ENCODE measurements at places on chromosomes 6 and 20. TPM values are rescaled to one million over a fixed set of nuclear protein-coding genes. Genes with fewer than 3 reads are reported as not detected.

C4B gene
- 88.6 TPM for total RNA-seq

GRCh38 chr6:125717120-125717731, 32.2 kb upstream of the HEY2 start:
- no peak for DNase-seq

DNA sequence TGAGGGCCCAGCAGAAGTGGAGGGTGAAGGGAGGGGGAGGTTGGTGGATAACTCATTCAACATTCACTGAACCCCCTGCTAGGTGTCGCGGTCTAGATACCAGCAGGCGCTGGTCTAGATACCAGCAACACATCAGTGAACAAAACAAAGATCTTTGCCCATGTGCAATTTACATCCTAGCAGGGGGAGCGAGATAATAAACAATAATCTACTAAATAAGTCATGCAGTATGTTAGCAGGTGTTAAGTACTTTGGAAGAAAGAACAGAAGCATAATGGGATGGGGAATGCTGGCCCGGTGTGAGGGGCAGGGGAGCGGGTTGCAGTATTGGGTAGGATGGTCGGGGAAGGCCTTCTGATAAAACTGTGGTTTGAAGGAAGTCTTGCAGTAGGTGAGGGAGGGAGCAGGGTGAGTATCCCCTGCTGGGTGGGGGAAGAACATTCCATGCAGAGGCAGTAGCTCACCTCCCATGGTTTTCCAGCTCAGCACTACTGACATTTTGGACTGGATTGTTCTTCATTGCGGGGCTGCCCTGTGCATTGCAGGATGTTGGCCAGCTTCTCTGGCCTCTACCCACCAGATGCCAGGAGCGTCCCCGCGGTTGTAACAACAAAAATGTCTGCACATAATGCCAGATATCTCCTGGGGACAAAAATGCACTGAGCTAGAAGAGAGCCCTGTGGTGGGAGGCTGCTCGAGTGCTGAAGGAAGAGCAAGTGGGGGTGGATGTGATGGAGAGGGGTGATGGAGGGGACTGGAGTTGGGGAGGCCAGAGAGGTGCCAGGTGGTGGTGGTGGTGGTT, 117.3 kb downstream of the TOX2 start:
- DNase-seq, result no peak

DNA sequence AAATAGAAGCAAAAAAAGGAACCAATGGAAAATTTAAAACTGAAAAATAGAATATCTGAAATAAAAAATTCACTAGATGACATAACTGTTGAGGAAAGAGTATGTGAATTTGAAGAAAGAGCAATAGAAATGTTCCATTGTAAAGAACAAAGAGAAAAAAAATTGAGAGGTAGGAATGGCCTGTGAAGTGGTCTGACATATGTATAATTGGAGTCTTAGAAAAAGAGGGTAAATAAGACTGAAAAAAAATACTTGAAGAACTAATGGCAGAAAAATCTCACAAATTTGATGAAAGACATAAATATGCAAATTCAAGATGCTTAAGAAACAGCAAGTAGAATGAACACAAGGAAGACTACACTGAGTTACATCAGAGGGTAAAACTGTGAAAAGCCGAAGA, 93.4 kb downstream of the QKI start:
- no peak for DNase-seq

CST2 gene
- not detected for total RNA-seq

- peak; percentile 86 for DNase-seq
Measured at GRCh38 chr20:63708301-63709148, 686 bp downstream of the ZGPAT start.

TRAPPC3L gene
- 1.3 TPM for total RNA-seq

DNA sequence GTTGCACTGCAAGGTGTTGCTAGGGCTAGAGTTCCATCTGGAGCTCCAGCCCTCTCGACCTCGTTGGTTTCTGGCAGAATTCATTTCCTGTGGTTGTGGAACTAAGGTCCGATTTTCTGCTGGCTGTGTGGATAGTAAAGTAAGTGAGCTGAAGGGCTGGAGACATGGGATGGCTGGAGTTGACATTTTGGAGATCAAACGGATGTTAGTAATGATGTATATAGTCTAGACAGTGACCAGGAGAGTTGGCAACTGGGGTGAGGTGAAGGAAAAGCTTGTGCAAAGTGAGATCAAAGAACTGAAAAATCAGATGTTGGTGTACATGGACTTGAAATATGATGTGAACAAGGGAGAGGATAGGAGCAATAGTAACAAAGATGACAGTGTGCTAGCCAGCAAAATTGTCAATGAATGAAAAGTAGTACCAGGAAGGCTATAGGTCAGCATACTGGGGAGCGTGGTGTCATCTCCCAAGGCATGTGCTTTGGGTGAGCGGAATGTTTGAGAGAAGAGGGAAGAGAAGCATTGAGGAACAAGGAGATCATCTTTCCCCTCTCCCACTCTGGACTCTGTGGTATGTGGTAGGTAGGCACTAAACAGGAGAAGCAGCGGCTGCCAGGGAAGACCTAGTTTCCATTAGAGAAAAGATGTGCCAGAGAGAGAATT, 7.8 kb downstream of the QRSL1 start:
- DNase-seq, result no peak

PPIL1 gene
- total RNA-seq, result 14.1 TPM

NOL7 gene
- total RNA-seq, result 61.8 TPM

DEFB119 gene
- total RNA-seq, result not detected

DNA sequence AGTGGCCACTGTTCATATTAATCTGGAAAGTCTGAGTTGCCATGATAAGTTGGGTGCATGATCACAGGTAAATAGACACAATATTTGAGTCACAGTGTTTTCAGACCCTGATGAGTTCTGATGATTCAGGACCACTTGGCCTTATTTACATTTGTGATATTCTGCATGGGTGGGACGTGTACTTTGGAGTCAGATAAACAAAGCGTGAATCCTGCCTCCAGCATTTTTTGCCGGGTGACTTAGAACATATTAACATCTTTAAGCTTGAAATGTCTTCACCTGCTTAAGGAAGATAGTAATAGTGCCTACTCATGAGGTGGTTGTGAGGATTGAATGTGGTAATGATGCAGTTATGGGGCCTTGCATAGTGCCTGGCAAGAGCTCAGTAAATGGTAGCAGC, 995.1 kb downstream of the KIF16B start:
- DNase-seq, result no peak

TINAG gene
- total RNA-seq, result not detected

DNA sequence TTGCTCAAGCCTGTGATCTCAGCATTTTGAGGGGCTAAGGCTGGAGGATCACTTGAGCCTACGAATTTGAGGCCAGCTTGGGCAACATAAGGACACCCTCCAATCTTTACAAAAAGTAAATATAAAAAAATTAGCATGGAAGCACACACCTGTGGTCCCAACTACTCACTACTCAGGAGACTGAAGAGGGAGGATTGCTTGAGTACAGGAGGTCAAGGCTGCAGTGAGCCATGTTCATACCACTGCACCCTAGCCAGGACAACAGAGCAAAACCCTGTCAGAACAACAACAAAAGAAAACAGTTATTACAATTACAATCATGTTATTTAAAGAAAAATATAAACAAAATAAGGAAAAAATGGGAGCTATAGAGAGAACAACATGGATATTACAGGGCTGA, 82.5 kb upstream of the TNFAIP3 start:
- DNase-seq, result no peak

- DNase-seq, result no peak
Measured at GRCh38 chr6:4637691-4638433, 138.3 kb upstream of the CDYL start.

DNA sequence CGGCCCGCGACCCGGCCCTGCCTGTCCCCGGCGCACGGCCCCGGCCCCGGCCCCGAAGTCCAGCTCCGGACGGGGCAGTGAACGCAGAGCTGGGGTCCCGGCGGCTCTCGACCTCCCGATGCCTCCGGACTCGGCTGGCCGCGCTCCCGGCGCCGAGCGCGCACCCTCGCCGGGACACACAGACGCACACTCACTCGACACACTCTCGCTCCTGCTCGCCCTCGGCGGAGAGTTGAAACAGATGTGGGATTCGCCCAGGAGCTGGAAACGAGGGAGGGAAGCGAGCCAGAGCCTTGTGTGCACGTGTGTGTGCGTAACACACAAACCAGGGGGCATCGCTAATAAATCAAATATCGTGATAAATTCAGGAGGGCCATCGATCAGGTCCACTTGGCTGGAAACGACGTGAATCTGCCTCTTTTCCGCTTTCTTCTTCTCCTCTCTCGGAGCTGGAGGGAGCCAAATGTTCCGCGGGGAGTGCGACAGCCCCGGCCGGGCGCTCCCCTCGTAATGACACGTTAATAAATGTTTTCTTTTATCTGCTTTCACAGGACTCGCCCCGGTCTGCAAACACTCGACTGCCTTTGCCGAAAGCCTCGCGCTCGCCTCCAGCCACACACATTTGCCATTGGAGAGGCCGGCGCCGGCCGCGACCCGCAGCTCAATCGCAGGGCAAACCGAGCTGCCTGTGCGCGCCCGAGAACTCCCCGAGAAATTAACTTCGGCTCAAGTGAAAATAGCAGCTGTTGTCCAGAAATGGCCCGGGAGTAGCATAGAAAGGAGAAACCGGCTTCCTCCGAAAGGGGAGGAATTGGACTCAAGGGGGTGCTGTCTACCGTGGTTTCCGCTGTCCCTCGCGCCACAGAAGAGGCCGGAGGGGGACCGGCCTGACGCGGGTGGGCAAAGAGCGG, 828 bp upstream of the SULF2 start:
- no peak for DNase-seq

GRCh38 chr6:16591396-16592222, 169.7 kb downstream of the ATXN1 start:
- DNase-seq, result no peak

- no peak for DNase-seq
Measured at GRCh38 chr6:35417979-35418661, 34.0 kb upstream of the FANCE start.

ZBTB2 gene
- 13.4 TPM for total RNA-seq

DNA sequence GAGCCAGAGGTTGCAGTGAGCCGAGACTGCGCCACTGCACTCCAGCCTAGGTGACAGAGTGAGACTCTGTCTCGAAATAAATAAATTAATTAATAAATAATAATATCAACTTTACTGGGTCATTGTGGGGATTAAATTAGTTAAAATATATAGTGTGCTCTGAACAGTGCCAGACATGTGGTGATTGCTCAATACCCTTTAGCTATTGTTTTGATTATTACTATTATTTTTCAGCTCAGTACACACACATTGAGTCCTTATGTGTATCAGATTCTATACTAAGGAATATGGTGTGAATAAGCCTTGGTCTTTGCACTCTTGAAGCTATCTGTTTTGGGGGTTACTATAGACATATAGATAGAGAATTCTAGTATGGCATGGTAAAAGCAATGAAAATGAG, 28.9 kb downstream of the TREML1 start:
- DNase-seq, result no peak

DNA sequence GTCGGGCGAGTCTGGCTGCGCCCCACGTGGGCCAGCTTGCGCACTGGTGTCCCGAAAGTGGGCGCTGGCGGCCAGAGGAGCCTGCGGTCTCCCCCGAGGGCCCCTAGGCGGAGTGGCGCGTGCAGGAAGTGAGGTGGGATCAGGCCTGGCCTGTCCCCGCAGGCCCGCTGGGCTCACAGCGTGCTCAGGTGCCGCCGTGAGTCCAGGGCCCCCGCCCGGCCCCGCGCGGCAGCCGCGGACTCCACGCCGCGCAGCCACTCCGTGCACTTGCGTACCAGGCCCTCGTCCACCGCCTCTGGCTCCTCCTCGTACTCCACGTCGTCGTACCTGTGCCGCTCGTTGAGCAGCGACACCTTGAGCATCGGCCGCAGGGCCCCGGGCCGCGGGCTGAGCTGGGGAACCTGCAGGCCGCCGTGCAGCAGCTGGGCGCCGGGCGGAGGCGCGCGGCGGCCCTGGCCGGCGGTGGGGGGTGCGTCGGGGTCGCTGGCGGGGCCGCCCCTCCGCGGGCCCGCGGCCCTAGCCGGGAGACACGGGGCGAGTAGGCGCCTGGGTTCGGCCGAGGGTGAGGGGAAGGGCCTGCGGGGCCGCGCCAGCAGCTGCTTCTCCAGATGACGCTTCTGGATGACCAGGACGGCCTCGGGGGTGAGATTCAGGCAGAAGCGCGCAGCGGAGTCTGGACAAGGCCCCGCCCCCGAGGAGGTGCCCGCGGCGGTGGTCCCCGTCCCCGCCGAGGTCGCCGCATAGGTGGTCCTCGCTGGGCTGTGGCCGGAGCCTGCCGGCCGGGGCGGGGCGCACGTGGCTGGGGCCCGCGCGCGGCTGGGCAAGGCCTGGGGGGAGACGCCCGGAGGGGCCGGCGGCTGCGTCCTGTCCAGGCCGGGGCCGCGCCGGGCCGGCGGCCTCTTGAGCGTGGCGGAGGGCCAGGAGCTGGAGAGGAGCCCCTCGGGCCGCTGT, 835 bp downstream of the PRR18 start:
- DNase-seq, result peak; percentile 75

GRCh38 chr6:73742433-73742832, 46.4 kb downstream of the CD109 start:
- DNase-seq, result no peak

GRCh38 chr6:47126647-47127391, 84.7 kb upstream of the ADGRF1 start:
- no peak for DNase-seq

GRCh38 chr6:33843131-33844121, 39.6 kb upstream of the MLN start:
- DNase-seq, result no peak

DNA sequence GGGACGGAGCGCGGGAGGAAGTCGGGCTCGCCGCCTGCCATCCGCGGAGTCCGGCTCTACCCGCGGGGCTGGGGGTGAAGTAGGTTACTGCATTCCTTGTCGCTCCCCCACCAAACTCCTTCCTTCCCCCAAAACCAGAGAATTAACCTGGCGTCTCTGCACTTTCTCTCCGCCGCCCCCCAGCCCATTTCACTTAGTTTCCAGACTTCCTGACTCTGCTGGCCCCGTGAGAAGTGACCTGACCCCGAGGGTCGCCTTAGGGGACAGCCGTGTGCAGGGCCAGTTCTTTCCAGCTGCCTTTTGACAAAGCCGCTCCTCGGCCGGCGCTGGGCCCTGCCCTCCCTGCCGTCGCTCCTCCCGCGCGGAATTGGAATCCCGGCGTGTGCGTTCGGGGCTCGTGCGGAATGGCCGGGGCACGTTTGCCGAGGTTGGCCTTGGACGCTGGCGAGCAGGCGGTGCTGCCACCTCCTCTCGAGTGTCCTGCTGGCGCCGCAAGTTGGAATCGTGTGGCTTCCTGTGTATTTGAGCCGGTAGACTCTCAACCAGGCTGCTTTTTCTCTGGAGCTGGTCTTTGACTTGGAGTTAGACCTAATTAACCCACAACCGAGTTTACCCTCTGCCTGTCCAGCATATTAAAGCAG, 650 bp downstream of the DCBLD1 start:
- peak; percentile 89 for DNase-seq

GRCh38 chr20:1187605-1188171, 2.9 kb upstream of the TMEM74B start:
- no peak for DNase-seq

All from spleen (tissue), 13 donors.